ENCODE measurements at places on chromosomes 6 and 20. TPM values are rescaled to one million over a fixed set of nuclear protein-coding genes. Genes with fewer than 3 reads are reported as not detected.

SLC12A5 gene
- total RNA-seq = not detected

NINL gene
- 20.1 TPM for total RNA-seq

DNA sequence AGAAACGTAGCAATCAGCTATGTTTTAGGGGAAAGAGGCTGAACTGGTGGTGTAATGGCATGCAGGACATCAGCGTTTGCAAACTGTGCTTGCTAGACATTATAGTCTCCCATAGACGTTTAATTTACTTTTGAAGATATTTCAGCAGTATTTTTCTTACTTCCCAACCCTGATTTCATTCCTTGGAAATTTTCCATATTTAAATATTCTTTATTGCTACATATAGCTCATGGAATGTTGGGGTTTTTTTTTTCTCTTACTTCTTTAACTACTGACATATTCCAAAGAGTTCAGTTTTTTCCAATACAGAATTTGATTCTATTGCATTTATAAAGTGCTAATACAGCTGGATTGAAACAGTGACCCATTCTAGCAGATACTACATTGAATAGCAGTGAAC lies 694.4 kb upstream of the CITED2 start:
- DNase-seq = no peak

GRCh38 chr6:14254505-14254904 lies 136.9 kb downstream of the CD83 start:
- no peak for DNase-seq

DNA sequence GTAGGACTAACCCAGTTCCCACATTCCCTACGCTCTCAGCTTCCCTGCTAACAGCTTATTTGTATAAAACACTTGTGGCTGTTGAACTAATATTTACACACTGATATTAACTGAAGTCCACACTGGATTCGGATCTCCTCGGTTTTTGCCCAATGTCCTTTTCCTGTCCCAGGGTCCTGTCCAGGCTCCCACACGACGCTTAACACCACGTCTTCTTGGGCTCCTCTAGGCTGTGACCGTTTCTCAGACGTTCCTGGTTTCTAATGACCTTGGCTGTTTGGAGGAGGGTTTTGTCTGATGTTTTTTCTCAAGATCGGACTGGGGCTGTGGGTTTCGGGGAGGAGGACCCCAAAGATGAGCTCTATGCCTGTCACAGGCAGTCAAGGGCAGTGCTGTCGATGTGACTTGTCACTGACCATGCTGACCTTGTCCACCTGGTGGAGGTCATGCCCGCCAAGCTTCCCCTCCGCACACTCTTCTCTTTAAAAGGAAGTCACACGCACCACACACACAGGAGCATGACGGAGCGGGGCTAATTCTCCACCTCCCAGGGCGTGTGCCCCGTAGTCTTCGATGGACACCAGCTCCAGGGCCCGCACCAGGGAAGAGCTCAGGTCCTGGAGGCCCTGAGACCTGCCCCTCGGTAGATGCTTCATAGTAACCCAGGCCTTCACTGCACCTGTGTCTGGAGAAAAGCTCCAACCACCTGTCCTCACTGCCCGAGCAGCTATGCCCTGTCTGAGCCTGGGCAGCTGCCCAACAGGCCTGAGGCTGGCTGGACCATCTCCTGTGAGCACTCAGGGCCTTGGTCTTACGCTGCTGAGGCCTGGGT lies 72.0 kb downstream of the TTLL2 start:
- no peak for DNase-seq

Data from left lobe of liver (tissue), 2 donors.